ENCODE measurements at places on chromosomes 2 and 18.
A peak's percentile ranks its signal among the peaks of the same experiment; 100 is the strongest.

DNA sequence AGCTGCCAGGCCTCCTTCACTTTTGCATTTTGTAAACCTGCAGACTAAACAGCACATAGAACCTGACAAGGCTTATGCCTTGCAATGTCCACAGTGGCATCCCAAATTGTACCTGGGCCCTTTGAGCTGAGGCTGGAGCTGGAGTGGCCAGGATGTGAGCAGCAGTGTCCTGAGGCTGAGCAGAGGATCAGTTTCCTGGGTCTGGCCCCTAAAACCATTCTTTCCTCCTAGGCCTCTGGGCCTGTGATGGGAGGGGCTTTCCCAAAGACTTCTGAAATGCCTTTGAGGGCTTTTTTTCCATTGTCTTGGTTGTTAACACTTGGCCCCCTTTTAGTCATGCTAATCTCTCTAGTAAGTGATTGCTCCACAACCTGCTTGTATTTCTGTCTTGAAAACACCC, 32.8 kb downstream of the FSIP2 start:
- DNase-seq: no peak

- no peak for DNase-seq
Observed at GRCh38 chr2:141496810-141497209, 634.0 kb downstream of the LRP1B start.

- no peak for DNase-seq
Observed at GRCh38 chr18:54043484-54044251, 180.8 kb downstream of the MBD2 start.

DNA sequence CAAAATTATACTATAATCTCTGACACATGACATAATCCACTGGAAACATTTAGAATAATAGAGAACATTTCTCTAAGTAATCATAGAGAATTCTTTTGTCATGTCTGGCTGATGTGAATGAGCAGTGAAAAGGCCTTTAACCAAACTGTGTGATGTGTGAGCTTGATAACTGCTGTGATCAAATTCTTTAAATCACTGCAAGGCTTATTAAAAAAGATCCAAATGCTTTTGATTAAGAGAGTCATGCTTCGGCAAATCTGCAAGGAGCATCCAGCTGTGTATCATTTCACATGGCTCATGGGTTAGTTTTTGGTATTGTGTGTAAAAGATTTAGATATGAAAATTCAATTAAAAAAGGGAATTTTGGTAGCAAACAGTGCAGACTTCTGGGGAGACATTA, 58.6 kb upstream of the TFPI start:
- no peak for DNase-seq

DNA sequence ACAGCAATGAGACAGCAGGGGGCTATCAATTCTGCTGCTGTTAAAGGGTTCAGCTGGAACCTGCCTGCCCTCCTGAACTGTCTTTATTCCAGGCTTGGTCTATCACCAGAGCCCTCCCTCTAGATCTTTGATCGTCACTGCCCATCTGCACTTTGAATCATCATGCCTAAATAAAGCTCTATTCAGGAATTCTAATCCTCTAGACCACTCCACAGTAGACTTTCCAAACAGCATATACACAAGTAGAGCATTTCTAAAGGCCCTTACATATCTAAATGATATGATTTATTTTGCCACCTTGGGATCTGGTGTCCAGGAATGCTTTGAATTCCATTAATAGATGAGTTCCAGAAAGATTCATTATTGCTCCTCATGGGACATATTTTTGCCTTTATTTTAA, 542.1 kb upstream of the SYT4 start:
- DNase-seq: no peak

DNA sequence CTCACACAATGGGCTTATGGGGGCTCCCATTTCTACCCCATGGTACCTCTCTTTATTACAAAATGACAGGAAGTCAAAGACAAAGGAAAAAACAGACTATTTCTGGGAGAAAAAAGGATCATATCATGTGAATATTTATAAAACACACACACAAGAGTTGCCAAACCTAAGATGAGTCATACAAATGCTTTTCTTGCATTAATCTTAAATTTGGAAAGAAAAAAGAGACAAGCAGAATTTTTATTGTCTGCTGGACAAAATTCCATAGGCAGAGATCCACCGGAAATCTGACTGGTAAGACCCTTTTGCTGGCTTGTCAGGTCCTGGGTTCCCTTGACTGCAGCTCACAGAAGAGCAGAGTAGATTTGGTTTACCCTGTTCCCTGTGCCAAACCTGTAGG, 1732.3 kb upstream of the PIK3C3 start:
- no peak for DNase-seq

GRCh38 chr18:10377956-10378355, 76.5 kb upstream of the APCDD1 start:
- DNase-seq: no peak

DNA sequence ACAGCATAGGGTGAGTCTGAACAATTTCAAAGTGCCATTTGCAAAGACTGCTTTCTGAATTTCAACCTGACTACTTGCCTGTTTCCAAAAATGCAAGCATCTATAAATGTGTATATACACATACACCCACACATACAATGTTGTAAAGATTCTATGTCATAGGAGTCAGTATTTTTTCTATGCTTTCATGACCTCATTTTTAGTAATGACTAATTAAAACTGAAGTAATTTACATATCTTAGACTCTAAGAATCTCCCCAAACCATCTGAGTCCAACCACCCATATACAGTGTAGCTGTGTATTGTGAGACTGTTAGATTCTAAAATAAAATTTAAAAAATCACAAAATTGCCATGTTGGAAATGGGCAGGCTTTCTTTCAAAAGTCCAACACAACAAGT, 162.0 kb upstream of the STK17B start:
- DNase-seq: no peak

- peak; percentile 4 for DNase-seq
Observed at GRCh38 chr2:232761301-232761907, 15.0 kb downstream of the KCNJ13 start.

DNA sequence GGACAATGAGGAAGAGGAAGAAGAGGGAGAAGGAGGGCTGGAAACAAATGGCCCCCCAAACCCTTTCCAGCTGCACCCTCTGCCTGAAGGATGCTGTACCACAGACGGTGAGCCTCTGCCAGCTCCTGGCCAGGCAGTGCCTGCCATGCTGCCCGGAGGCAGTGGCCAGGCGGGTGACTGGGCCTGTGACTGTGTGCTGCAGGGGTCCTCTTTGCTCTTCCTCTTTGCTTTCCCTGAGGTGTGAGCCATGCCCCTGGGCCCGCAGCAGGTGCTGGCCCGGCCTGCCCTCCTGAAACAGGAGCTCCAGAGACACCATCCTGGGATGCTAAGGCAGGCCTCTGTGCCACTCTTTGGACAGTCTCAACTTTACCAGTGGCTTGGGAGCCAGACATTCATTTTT, 28.6 kb downstream of the GREB1 start:
- no peak for DNase-seq

GRCh38 chr2:19480673-19481072, 122.2 kb upstream of the OSR1 start:
- no peak for DNase-seq

DNA sequence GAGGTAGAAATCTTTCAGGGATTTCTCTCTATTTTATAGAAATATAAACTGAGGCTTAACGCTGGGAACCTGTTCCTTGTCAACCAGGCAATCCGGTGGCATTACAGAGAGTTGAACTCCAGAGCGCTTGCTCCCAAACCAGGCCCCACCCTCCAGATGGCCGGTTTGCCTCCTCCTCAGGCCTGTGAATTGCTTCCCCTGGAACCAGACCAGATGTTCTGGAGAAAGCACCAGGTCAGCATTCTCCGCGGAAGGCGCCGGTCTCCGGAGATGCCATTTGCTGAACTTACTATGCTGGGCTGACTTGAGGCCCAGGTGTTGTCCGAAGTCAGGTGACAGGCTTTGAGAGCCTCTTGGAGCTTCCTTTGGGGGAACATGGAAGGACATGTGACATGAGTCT, 17.2 kb downstream of the TNP1 start:
- no peak for DNase-seq

DNA sequence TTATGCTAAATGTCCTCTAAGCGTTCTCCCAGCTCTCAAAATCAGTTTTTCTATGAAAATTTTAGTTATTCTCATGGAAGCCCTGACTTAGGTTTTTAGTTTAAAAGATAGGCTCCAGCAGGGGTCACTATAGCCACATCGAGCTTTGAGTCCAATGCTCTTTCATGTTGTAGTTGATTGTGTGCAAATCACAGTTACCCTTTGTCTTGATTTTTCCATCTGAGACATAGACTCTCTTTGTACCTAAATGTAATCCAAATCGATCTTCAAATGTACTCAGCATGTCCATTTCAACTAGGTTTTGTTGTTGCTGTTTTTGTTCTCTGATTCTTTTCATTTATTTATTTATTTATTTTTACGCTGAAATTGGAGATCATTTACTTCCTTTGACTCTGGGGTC, 26.4 kb upstream of the MSTN start:
- no peak for DNase-seq

All from stimulated activated CD4-positive, alpha-beta T cell treated with anti-CD3 and anti-CD28 coated beads, Interleukin-1b, Interleukin-23, amount 100 ng/mL, for 1 hour (primary cell).